Stimulated activated CD4-positive, alpha-beta T cell treated with anti-CD3 and anti-CD28 coated beads, Interleukin-12 subunit alpha, Interleukin-12 subunit beta, amount 100 ng/mL, for 24 hours (primary cell): ENCODE measurements at places on chromosomes 1 and 21.

DNA sequence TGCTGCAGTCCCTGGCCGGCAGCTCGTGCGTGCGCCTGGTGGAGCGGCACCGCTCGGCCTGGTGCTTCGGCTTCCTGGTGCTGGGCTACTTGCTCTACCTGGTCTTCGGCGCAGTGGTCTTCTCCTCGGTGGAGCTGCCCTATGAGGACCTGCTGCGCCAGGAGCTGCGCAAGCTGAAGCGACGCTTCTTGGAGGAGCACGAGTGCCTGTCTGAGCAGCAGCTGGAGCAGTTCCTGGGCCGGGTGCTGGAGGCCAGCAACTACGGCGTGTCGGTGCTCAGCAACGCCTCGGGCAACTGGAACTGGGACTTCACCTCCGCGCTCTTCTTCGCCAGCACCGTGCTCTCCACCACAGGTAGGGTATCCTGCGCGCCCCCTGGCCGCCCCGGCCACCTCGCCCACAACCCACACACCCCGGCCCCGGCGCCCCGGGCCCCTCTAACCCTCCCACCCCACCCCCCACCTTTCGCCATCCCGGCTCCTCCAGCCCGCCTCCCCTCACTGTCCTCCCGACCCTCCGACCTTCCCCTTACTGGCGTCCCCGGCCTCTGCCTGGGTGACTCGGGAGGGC, 352 bp downstream of the KCNK1 start:
- DNase-seq = no peak

DNA sequence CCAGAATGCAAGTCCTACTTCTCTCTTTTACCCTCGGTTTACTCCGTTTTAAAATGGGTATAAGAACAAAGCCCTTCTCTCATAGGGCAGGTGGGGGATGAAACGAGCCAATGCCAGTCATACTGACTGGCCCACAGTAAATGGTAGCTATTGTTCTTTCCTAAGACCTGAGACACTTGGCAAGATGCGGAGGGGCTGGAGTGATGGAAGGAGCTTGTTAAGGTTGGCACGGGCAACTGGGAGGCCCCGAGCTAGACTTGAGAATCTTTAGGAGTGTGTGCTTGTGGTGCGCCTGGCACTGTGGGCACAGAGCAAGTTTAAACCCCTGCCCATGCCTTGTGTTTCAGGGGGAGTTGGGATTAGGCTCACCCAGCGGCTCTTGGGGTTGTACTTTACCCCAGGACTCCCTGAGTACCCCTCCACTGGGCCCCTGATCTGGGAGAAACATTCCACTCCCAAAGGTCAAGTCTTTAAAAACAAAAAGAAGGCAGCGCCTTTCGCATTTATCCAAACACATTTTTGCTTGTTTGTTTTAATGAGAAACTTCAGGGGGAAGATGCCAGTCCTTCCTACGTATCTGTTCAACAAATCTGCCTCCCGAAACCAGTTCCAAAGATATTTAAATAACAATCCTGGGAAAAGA, 240.6 kb upstream of the TMEM51 start:
- DNase-seq = no peak

DNA sequence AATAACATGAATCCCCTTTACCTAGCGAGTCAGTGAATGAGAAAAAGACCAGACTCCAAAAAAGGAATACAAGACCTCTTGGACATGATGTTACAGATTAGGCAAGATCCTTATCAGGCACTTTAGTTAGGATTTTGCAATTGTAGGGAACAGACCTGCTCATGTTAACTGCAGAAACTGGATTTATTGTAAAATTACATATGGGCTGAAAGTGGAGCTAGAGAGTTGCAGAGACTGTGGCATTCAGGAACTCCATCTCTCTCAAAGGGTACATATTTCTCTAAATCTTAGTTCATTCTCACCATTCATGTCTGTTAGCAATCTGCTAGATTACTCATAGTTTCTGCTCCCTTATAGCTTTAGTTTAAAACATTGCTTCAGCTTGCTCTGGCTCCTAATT, 142.2 kb downstream of the PAPPA2 start:
- DNase-seq = no peak

DNA sequence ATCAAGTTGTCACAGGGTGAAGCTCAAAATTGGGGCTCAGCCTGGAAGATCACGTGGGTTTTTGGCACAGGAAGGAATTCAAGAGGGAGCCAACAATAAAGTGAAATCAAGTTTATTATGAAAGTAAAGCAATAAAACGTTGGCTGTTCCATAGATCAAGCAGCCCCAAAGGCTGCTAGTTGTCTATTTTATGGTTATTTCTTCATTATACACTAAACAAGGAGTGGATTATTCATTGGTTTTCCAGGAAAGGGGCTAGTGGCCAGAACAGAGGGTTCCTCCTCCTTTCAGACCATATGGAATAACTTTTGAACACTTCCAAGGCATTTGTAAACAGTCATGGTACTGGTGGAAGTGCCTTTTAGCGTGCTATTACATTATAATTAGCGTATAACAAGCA, 723.5 kb upstream of the ADAMTS5 start:
- DNase-seq = no peak

DNA sequence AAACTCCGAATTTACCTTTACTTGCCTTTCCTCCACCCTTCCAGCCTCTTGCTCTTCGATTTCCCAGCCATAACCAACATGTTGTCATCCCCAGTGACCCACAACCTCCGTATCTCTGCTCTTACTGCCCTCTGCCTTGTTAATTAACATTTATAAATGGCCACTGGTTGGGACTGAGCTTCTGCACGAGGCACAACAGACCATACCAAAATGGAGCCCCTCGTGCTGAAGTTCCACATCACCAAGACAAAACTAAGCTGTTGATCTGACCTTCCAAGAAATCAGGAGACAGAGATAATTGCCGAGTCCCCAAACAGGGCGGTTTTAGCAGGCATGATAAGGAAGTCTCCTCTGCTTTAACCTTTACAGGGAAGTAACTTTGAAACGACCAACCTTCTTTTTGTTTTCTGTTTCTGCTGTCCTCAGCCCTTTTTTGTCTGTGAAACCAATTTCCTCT, 71.9 kb downstream of the NMNAT2 start:
- DNase-seq = no peak

DNA sequence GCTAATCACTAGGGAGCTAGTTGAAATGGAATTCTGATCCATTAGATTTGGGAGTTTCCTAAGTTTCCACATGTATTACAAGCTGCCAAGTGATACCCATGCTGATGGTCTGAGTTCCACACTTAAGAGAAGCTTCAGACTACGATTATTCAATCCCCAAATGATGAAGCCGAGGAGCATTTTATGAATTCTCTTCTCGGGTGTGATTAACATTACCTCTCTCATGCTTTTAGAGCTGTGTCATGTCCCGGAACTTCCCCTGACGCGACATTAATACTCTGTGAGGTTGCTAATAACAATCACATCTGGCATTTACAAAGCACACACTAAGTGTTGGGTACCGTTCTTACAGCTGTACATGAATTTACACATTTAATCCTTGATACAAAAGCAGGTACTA, 63.0 kb downstream of the KCNJ15 start:
- no peak for DNase-seq

- no peak for DNase-seq
Observed at GRCh38 chr1:48109390-48110013, 112.3 kb upstream of the TRABD2B start.

DNA sequence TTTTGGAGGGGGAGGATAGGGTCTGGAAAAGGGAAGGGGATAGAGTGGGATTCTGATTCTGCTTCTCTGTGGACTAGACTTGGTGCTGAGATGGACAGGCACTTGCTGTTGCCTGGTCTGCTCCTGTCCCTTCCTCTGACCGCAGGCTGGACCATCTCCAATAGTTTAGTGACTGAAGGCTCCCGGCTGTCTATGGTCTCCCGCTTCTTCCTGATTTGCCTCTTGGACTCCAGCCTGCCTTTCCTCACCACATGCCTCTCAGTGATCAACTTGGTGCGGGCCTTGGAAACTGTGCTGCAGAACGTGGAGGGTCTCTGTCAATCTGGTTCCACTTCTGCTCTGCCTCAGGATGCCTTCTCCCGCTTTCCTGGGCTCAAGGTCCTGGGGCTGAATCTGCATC, 6.3 kb upstream of the ZSCAN20 start:
- no peak for DNase-seq

DNA sequence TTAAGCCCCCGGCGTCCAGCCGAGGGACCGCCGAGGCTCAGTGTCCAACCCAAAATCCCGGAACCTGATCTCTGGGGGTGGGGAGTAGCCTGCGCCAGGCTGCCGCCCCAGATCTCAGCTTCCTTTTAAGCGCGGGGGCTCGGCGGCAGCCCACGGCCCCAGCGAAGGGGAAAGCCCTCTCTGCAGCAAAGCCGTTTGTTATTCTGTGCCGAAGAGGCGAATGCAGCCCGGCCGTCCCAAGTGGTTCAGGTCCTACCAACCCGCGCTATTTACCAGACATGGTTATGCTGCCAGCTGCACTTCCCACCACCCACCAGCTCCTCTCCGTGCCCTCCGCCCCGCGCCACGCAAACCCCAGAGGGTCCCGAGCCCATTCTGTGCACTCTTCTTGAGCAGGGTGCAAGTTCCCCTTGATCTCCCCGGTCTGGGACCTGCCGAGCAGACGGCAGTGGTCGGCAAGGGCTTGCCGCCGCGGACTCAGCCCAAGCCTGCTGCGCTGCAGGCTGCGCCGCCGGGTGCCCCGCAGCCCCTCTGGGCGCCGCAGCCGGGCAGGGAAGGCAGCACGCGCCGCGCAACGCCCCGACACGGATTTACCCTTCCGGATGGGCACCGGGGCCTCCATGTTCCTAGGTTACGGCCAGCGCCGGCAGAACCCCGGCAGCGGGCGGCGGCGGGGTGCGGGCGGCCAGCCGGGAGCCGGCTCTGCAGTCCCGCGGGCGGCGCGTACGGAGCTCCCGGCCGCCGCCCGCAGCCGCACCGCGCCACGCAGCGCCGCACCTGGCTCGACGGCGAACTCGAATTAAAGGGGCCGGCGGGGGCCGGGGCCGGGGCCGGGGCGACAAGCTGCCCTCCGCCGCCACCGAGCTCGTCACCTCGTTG, 738 bp upstream of the KCNA2 start:
- DNase-seq = no peak

GRCh38 chr1:10252508-10252907, 42.1 kb downstream of the KIF1B start:
- no peak for DNase-seq

- DNase-seq = no peak
Observed at GRCh38 chr1:226233293-226233692, 9.8 kb downstream of the MIXL1 start.
